ENCODE measurements at places on chromosomes 3 and 15. TPM values are rescaled to one million over a fixed set of nuclear protein-coding genes. Genes with fewer than 3 reads are reported as not detected.

DNA sequence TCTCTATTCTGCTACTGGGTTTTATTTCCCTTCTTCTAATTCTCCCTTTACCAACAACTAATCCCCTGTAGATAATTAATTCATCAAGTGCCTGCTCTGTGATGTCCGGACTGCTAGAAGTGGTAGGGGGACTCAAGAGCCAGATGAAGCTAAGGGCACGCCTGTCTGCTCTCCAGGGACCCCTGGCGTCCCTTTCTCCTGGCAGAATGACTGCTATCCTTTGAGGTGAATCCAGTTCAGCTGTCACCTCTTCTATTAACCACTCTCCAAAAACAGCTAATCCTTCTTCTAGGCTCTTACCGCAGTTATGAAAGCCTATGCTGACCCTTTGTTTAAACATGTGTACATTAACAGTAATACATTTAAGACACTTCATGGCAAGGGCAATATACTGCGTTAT is 1.4 kb upstream of the CHRNA7 start:
- peak; percentile 85 for DNase-seq
- H3K27me3 ChIP-seq: peaks cover 35% of the 10 kb centered on the region
- H3K27ac ChIP-seq: no peak overlapping the region
- no peaks in the 10 kb centered on the region for H3K36me3 ChIP-seq
- H3K4me1 ChIP-seq: no peaks in the 10 kb centered on the region

- H3K27me3 ChIP-seq: no peaks in the 10 kb centered on the region
- H3K4me1 ChIP-seq: no peaks in the 10 kb centered on the region
- no peak overlapping the region for H3K27ac ChIP-seq
- DNase-seq: no peak
- H3K4me3 ChIP-seq: no peak overlapping the region
Measured at GRCh38 chr3:61158667-61159066, 92.6 kb downstream of the FHIT start.

- H3K36me3 ChIP-seq: no peaks in the 10 kb centered on the region
- H3K27ac ChIP-seq: no peak overlapping the region
- no peak overlapping the region for H3K4me3 ChIP-seq
- H3K27me3 ChIP-seq: no peaks in the 10 kb centered on the region
Measured at GRCh38 chr3:67648229-67648628, 6.2 kb downstream of the SUCLG2 start.

CCR2 gene
- not detected for total RNA-seq

GRCh38 chr15:68730471-68730919 is 90.2 kb downstream of the ANP32A start:
- peak; percentile 82 for DNase-seq
- no peak overlapping the region for H3K4me3 ChIP-seq
- H3K36me3 ChIP-seq: no peaks in the 10 kb centered on the region
- peaks cover 12% of the 10 kb centered on the region for H3K4me1 ChIP-seq

GRCh38 chr15:63497642-63498467 is 6.5 kb upstream of the USP3 start:
- H3K4me3 ChIP-seq: no peak overlapping the region
- no peaks in the 10 kb centered on the region for H3K36me3 ChIP-seq
- H3K27ac ChIP-seq: no peak overlapping the region
- H3K4me1 ChIP-seq: peaks cover 17% of the 10 kb centered on the region
- no peak for DNase-seq
- peaks cover 23% of the 10 kb centered on the region for H3K27me3 ChIP-seq

- no peaks in the 10 kb centered on the region for H3K4me1 ChIP-seq
- H3K4me3 ChIP-seq: no peak overlapping the region
- H3K27ac ChIP-seq: no peak overlapping the region
- H3K36me3 ChIP-seq: peaks cover 5% of the 10 kb centered on the region
Measured at GRCh38 chr3:188663839-188664238, 507.9 kb upstream of the TPRG1 start.

GRCh38 chr3:186806089-186807055 is at the start of gene RFC4:
TSS of gene RFC4 (minus strand) at chr3:186806482. CDS start at chr3:186804713, 1,769 bp downstream.
- H3K36me3 ChIP-seq: peaks cover 29% of the 10 kb centered on the region
- H3K27ac ChIP-seq: peak within 1 kb of the TSS; percentile 29
- no peaks in the 10 kb centered on the region for H3K27me3 ChIP-seq
- peak within 1 kb of the TSS; percentile 91 for H3K4me3 ChIP-seq

- no peak within 1 kb of the TSS for H3K27ac ChIP-seq
- H3K27me3 ChIP-seq: peaks cover 51% of the 10 kb centered on the region
Measured at GRCh38 chr3:139935016-139935865, at the start of gene CLSTN2. TSS of gene CLSTN2 (plus strand) at chr3:139935185.

FRMD5 gene
- total RNA-seq: 3.6 TPM

- no peak overlapping the region for H3K4me3 ChIP-seq
- DNase-seq: peak; percentile 92
- H3K4me1 ChIP-seq: peaks cover 33% of the 10 kb centered on the region
- H3K27me3 ChIP-seq: no peaks in the 10 kb centered on the region
- H3K36me3 ChIP-seq: no peaks in the 10 kb centered on the region
Measured at GRCh38 chr3:128280481-128281052, 127.3 kb downstream of the EEFSEC start.

- H3K4me3 ChIP-seq: no peak overlapping the region
- DNase-seq: no peak
- H3K4me1 ChIP-seq: no peaks in the 10 kb centered on the region
- H3K27ac ChIP-seq: no peak overlapping the region
Measured at GRCh38 chr3:32216172-32216783, 22.2 kb upstream of the CMTM8 start.

GRCh38 chr15:96553931-96554330 is 223.4 kb downstream of the NR2F2 start:
- no peaks in the 10 kb centered on the region for H3K36me3 ChIP-seq
- no peak overlapping the region for H3K4me3 ChIP-seq
- no peaks in the 10 kb centered on the region for H3K4me1 ChIP-seq
- no peak overlapping the region for H3K27ac ChIP-seq

DNA sequence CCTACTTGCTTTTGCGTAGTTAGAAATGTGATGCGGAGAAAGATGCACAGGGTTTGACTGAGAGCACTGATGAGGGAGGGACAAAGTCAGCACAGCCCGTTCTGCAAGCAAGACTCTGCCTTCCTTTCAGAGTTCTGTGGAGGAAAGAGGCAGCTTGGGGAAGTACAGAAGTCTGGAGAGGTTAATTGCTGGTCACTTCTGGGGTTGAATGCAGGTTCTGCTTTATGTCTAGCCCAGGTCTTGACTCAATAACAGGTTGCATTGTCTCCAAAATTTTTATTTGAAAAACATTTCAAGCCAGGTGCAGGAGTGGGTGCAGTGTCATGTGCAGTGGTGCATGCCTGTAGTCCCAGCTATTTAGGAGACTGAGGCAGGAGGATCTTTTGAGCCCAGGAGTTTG is 461.7 kb downstream of the NR2F2 start:
- no peak for DNase-seq
- H3K27ac ChIP-seq: no peak overlapping the region

DNA sequence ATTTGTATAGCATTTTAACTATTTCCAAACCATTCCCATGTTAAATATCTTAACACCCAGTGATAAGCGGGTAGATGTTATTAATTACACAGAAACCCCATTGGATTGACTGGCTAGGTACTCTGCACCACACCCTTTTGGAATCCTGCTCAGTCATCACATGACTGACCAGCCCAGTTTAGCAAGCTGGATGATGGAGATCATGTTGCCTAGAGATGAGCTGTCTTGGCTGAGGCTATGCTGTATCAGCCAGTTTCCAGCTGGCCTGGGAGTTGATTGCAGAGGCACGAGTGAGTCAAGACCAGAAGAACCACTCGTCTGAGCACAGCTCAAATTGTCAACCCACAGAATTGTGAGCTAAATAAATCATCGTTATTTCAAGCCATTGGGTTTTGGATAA is 124.6 kb downstream of the ZNF621 start:
- no peak for DNase-seq
- H3K4me3 ChIP-seq: no peak overlapping the region
- H3K36me3 ChIP-seq: no peaks in the 10 kb centered on the region
- no peaks in the 10 kb centered on the region for H3K4me1 ChIP-seq
- no peak overlapping the region for H3K27ac ChIP-seq

GRCh38 chr3:179881791-179882190 is 154.9 kb downstream of the PEX5L start:
- DNase-seq: no peak
- peaks cover 4% of the 10 kb centered on the region for H3K4me1 ChIP-seq
- H3K4me3 ChIP-seq: no peak overlapping the region
- H3K27ac ChIP-seq: no peak overlapping the region
- H3K36me3 ChIP-seq: no peaks in the 10 kb centered on the region

GRCh38 chr15:36358523-36358922 is 220.9 kb upstream of the CDIN1 start:
- H3K36me3 ChIP-seq: no peaks in the 10 kb centered on the region
- no peak overlapping the region for H3K27ac ChIP-seq
- no peaks in the 10 kb centered on the region for H3K27me3 ChIP-seq
- no peak for DNase-seq
- no peak overlapping the region for H3K4me3 ChIP-seq

KIF23 gene
- total RNA-seq: 58.0 TPM

DNA sequence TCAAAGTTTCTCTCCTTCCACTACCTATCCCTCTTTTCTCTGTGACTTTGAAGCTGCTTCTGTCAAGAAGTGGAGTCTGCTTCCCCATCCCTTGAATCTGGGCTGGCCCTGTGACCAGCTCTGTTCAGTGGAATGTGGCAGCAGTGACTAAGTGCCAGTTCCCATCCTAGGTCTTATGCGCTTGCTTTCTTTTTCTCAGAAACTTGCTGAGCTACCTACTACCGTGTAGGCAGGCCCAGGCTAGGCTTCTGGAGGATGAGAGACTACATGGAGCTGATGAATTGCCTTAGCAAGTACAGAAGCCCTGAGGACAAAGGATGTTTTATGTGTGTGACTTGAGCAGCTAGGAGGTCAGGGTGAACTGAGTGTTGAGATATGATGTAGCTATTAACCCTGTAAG is 123.2 kb downstream of the PDCD6IP start:
- peaks cover 9% of the 10 kb centered on the region for H3K4me1 ChIP-seq
- peak; percentile 38 for DNase-seq
- H3K27me3 ChIP-seq: peaks cover 11% of the 10 kb centered on the region
- H3K27ac ChIP-seq: no peak overlapping the region
- H3K4me3 ChIP-seq: no peak overlapping the region

HRG gene
- not detected for total RNA-seq

FAIM gene
- total RNA-seq: 20.2 TPM

DNA sequence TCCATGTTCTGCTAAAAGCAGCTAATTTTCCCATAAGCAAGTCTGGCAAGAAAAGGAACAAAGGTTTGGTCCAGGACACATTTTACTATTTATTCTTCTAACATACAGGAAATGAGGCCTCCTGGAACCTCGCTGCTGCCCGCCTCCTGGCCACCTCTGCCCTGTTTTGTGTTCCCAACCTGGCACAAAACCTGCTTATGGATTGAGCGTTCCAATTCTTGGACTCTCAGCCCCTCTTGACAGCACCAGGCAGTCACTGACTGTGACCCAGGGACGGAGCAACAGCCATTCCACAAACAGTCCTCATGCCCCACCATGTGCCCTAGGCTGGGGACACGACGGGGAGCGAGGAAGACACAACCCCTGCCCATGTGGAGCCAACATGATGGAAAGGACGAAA is 11.6 kb upstream of the SSUH2 start:
- H3K36me3 ChIP-seq: peaks cover 17% of the 10 kb centered on the region
- DNase-seq: peak; percentile 34
- H3K27ac ChIP-seq: no peak overlapping the region
- H3K4me3 ChIP-seq: no peak overlapping the region

- H3K27ac ChIP-seq: no peak overlapping the region
- H3K4me3 ChIP-seq: no peak overlapping the region
- no peaks in the 10 kb centered on the region for H3K36me3 ChIP-seq
- DNase-seq: no peak
- H3K4me1 ChIP-seq: no peaks in the 10 kb centered on the region
Measured at GRCh38 chr15:29835301-29835700, 13.0 kb upstream of the TJP1 start.

- H3K4me3 ChIP-seq: peak within 1 kb of the TSS; percentile 80
- no peaks in the 10 kb centered on the region for H3K4me1 ChIP-seq
- no peak within 1 kb of the TSS for H3K27ac ChIP-seq
- no peaks in the 10 kb centered on the region for H3K36me3 ChIP-seq
- peak; percentile 94 for DNase-seq
- H3K27me3 ChIP-seq: peaks cover 54% of the 10 kb centered on the region
Measured at GRCh38 chr3:148697306-148698189, at the start of gene AGTR1. TSS of gene AGTR1 (plus strand) at chr3:148697903. CDS start at chr3:148741036, 43,133 bp downstream.

DNA sequence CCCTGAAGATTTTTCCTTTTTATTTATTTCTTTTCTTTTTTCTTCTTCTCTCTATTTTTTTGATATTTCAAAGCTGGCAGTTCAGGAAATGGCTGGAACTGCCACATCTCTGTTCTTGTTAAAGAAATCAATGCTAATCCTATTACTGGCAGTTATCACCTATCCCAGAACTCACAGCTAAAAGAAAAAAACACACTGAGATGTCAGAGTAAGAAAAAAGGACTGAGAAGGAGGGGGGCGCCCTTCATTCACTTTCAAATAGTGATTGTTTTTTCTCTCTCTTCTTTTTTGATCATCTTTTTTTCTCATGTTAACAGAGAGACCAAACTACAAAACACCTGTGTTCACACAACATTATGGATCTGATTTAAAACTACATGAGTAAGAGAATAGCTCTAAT is 337.1 kb downstream of the IL20RB start:
- DNase-seq: peak; percentile 54
- no peak overlapping the region for H3K4me3 ChIP-seq

GRCh38 chr3:30421266-30421665 is 185.1 kb upstream of the TGFBR2 start:
- no peak overlapping the region for H3K27ac ChIP-seq
- no peak overlapping the region for H3K4me3 ChIP-seq
- no peaks in the 10 kb centered on the region for H3K36me3 ChIP-seq
- H3K4me1 ChIP-seq: no peaks in the 10 kb centered on the region

- H3K4me3 ChIP-seq: no peak overlapping the region
- H3K27ac ChIP-seq: no peak overlapping the region
- H3K4me1 ChIP-seq: peaks cover 8% of the 10 kb centered on the region
- DNase-seq: no peak
- H3K27me3 ChIP-seq: no peaks in the 10 kb centered on the region
Measured at GRCh38 chr3:13160619-13161018, 87.4 kb upstream of the IQSEC1 start.

GRCh38 chr3:125140818-125141595 is 71.5 kb downstream of the SLC12A8 start:
- H3K4me3 ChIP-seq: no peak overlapping the region
- DNase-seq: no peak
- H3K36me3 ChIP-seq: no peaks in the 10 kb centered on the region
- H3K27ac ChIP-seq: no peak overlapping the region
- peaks cover 17% of the 10 kb centered on the region for H3K27me3 ChIP-seq
